ENCODE measurements at places on chromosomes 7 and 10. TPM values are rescaled to one million over a fixed set of nuclear protein-coding genes. Genes with fewer than 3 reads are reported as not detected.

DNA sequence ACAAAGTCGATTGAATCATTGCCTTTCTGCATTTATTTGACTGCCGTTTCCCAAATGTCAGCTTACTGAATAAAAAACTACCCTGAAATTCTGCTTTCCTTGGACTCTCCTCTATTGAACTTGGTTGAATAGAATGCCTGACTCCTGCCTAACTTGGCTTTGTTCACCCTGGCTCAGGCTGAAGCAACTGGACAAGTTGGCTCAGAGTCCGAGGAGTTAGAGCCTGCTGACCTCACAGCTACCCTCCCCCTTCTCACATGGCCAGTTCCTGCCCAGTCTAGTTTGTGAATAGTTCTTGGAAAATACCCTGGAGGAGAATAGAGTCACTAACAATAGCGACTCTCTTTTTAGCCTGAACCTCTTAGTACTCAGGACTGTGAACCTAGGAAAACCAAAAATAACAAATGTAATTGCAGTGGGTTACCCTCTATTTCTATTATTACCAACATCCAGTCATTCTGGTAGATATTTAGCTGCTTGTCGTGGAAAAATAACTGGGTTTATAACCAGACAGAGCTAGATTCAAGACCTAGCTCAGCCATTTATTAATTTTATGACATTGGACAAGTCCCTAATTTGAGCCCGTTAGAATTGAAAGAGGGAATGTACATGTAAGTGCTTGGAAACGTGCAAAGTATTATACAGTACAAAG lies 17.3 kb upstream of the NRBF2 start:
- DNase-seq: no peak

DNA sequence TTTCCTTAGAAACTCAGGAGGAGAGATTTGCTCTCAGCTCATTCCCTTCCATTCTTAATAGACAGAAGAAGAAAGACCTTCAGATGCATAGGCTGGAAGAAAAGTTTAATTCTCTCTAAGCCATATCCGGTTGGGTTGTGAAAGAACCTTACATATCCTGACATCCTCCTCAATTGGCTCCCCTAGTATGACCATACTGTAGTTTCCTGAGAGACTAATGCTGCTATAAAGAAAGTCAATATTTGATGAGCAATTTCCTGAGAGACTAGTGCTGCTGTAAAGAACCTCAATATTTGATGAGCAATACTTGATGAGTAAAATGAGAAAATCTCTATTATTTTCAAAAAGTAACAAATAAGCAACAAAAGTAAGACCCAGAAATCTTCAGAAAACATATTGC lies 888.5 kb upstream of the SORCS1 start:
- DNase-seq: no peak

- DNase-seq: no peak
These were observed 142.1 kb downstream of the JCAD start for GRCh38 chr10:29917311-29917710.

GRCh38 chr7:130182990-130183389 lies 22.2 kb downstream of the TMEM209 start:
- no peak for DNase-seq

Gene C10orf67
- total RNA-seq: 0.11 TPM

Gene CHST15
- 9.4 TPM for total RNA-seq
